NCI-H524 (cell line): ENCODE measurements at places on chromosomes 2 and 18.

- no peak for DNase-seq
Observed at GRCh38 chr2:30503695-30504052, 56.6 kb downstream of the LCLAT1 start.

- DNase-seq: no peak
Observed at GRCh38 chr2:7788736-7789135, 871.5 kb downstream of the RNF144A start.

DNA sequence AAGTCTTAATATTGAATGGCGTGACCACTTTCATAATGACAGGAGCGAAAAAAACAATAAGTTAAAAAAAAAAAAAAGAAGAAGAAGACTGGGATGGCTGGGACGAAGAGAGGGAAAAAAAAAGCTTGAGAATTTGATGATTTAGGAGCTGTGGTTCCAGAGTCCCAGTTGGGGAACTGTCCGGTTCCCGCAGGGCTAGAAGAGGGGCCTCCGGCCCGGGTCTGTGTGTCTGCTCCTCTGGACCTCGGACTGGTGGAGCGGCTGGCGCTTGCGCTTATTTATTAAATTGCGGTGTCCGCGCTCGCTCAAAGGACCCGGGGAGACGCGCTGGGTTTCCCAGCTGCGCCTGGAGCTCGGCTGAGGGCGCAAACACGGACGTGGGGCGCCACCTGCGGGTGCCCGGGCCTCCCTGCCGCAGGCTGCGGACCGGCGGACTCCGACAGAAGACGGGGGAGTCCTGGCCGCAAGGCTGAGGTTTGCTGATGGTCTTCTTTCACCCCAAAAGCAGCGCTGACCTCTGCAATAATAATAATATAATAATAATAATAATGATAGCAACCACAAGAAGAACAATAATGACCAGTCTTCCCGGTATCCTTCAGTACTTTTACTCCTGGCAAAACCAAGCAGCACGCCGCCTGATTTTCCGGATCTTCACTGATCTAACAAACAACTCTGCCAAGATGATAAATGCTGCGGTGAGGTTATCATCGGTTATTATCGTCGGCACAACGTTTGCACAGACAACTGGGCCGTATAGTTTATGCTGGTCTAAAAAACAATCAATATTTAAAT lies at the start of gene CBLN2:
TSS of gene CBLN2 (minus strand) at position 251 of the 795 bp plus-strand sequence. CDS start 2,182 bp downstream, outside the sequence.
- peak; percentile 73 for DNase-seq

- DNase-seq: no peak
Observed at GRCh38 chr2:227117027-227117426, 47.0 kb downstream of the COL4A4 start.

DNA sequence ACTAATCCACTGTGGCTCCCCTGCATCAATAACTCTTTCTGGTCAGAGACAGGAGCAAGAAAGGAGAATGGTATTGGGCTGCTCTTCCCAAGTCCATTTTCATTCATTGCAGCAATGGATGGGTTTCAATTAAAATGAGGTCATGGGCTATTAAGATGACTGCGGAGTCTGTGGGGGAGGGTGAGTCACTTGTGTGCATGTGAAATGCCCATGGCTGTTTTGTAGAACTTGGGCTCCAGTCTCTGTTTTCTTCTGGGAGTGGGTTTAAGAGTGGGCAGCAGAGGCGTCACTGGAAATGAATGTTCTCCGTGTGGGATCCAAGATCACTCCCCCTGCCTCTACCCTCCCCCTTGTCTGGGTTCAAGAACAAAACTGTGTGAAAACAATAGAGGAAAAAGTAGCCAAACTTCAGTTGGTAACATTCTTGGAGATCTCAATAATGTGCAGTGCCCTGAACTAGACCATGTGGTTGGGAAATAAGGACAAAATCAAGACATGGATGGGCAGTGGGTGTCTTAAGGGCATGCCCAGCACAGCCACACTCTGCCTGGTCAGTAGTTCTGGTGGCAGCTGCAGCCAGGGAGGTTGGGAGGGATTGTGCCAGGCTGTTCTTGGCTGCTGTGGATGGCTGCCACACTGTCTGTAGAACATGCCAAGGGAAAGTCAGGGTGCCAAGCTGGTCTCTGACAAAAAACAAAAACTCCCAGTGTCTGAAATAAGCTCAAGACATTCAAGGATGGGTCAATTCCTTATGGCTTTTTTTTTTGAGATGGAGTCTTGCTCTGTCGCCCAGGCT lies 68.2 kb upstream of the CXCR4 start:
- no peak for DNase-seq

DNA sequence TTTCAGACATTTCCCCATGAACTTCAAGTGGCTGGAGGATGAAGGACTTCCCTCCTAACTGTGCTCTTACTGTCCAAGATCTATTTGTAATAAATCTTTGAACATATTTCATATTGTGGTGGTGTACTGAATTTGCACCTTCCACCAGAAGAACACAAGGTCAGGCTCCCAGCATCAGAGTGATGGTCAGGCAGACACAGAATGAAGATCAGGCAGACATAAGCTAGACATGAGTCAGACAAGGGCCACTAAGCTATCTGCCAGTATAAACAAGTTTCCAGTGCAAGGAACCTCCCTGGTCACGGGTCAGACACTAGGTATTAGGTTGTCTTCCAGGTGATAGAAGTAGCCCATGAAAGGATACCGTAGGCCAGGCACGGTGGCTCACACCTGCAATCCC lies 20.0 kb downstream of the AQP12B start:
- no peak for DNase-seq
